Large intestine (tissue), 12 donors: ENCODE measurements at places on chromosomes 5 and 9.

DNA sequence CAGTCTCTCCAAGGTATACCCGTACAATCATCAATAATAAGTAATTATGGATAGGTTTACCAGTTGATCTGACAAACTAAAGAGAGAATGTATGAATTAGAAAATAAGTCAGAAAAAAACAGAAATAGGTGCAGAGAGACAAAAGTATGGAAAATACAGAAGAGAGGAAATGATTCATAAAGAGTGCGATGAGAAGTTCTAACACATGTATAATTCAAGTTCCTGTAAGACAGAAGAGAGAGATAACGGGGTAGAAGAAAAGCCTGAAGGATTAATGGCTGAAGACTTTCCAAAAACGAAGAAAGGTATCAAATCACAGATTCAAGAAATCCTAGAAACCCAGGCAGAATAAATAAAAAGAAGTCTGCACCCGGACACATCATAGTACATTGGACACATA is 16.2 kb upstream of the SMU1 start:
- no peak for DNase-seq

DNA sequence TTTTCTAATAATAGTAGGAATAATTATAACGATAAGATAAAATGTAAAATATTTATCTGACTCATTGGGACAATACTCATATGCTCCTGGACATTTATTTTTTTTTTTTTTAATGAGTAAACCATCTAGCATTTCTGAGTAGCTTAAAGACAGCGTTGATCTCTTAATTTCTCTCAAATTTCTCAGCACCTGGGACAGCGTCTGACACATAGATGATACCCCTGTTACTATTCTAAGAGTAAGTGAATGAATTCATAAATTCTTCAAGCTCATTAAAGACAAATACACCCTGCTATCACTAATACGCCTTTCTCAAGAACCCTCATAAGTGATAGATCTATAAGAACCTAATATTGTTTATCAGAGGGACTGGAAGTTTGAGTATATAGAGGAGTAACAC is 12.0 kb upstream of the HTR4 start:
- no peak for DNase-seq

DNA sequence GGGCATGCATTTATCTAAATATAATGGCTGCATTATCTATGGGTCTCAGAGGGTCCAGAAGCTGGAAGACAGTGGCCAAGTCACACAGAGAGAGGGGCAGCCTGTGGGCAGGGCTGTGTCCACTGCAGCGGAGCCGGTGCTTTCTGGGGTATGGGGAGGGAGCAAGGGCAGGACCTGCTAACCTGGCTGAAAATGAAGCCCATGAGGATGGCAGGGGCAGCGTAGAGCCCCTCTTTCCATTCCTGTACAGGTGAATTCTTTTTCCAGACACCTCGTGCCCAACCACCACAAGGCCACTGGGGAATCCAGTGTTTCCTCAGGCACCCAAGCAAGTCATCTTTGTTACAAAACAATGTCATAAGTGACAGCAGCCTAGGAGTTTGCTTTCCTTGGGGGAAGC is 305.9 kb upstream of the IRX4 start:
- DNase-seq, result no peak

DNA sequence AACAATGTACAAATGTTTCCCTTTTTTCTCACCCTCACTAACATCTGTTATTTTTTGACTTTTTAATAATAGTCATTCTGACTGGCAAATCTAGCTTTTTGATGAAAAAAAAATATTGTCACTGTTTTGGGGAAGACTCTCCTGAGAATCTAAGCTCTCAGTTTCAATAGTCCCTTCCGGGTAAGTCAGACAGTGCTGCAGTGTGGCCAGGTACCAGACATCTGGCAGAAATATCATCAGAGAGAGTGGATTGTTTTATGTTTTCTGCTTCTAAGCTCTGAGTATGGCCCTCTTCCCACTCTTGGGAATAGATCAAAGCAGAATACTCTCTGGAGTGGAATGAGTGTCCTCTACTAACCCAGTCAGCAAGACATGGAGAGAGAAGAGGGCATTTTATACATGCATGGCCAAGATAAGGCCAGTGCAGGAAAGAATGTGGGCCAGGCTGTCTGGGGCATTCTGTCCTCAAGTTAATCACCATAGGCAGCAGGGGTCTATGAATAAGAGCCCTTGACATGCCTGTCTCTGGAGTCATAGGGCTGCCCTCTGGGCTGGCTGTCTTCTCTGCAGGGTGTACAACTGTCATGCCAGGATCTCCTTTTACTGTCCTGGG is 38.5 kb upstream of the OR2S2 start:
- DNase-seq, result no peak

GRCh38 chr9:109033941-109034700 is 20.8 kb upstream of the CTNNAL1 start:
- no peak for DNase-seq

- peak; percentile 77 for DNase-seq
Measured at GRCh38 chr9:71250581-71250980, 129.2 kb upstream of the TRPM3 start.

GRCh38 chr5:179505636-179506261 is 44.6 kb upstream of the RUFY1 start:
- no peak for DNase-seq

DNA sequence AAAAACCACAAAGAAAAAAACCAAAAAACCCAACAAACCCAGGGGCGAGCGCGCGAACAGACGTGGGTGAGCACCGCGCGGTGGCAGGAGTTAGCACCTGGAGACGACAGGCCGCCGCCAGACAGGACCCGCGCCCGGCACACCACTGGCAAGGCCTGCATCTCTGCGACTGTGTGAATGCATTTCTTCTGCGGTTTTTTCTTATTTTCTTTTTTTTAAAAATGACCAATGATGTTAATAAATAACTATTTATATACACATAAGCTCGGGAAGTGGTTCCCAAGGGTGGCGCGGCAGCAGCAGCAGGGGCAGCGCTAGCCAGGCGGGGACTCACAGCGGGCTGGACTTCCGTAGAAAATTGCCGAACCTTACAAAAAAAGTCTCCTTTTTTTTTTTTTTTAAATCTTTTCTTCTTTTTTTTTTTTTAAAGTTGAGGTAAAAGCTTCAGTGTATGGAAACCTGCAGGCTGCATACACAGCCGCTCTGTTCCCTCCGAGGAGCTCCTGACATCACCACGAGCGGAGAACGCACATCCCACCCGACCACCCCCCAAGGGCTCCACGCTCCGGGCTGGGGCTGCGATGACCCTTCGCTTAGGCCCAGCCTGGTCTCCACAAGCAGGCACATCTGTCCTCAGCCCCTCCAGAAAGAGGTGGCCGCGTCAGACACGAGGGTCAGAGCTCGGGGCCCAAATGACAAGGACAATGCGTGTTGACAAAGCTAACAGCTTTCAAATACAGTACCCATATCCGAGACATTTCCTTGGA is 7.4 kb downstream of the BRD3OS start:
- DNase-seq, result no peak

DNA sequence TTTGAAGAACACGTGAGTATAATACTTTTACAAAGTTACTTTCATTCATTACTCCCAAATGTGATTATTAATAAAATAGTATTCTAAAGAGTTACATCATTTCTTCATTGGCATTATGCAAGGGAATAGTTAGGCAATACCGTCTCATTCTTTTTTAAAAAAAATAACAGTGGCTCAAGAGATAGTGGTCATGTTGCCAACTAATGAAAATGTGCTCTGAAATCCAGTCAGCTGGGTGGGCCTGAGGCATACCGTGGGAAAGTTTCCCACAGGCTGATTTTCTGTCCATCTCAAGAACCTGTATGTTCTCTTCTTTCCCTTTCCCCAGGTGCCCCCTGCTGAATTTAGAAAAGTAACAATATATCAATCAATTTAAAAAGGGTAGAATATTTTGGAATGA is 40.8 kb upstream of the ROPN1L start:
- no peak for DNase-seq

DNA sequence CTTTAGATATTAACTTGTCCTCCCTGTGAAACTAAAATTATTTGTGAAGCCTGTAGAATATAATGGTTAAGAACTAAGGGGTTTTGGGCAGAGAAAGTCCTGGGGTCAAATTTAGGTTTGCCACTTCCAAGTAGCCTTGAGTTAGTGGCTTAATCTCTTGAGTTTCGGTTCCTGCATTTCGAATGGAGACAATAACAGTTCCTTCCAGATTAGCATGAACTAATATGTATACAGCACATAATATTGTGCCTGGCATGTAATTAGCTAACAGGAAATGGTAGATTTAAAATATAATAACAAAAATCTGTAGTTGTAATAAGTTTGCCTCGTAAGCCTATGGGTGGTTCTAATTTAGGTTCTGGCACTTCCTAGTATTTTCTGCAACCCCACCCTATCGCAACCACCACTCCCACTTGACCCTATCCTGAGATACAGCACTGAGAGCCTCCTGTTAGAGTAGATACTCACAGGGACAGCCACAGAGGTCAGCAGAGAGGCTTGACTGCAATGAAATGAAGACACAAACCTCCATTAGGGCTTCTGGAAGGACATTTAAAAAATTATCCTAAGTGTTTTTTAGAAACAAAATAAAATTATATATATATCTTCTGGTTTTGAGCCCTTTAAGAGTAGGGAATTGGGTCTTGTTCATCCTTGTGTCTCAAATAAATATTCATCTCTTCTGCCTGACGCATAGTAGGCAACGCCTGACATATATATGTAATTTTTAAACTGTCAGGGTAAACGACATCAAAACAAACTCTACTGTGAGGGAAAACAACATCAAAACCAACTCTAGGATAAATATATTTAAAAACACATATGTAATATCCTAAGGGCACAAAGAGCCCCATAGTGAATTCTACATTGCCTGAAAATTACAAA is 8.5 kb downstream of the SPINK9 start:
- DNase-seq, result no peak

DNA sequence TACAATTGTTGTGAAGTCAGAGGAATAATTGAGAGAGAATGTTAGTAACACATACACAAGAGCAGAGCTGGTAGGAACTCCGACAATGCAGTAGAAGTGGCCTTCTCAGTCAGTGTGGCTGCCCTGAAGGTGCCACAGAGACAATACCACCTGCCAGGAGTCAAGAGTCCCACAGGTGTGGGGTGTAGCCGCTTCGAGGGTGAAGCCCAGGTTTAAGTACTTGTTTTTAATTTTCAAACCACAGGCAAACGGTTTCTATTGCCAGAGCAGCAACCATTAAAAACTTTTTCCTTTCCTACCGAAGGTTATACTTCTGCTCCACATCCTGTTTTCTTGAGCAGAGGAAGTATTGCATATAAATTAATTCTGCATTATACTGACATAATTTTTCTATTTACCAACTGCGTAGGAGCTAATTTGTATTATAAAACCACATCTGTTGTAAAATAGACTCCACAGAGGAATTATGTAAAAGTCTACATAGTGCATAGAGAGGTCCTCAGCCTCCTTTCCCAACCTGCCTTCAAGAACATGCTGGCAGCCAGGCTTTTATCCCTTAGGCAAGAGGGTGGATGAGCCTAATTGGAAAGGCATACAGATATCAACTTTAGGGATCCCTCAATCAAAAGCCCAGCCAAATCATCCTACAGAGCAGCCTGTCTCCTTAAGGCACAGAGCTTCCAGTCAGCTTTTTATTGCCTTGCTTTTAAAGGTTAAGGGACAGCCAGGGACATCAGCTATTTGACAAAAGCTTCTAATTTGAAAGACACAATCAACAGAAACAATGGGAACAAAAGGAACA is 12.9 kb upstream of the ACTBL2 start:
- DNase-seq, result no peak

DNA sequence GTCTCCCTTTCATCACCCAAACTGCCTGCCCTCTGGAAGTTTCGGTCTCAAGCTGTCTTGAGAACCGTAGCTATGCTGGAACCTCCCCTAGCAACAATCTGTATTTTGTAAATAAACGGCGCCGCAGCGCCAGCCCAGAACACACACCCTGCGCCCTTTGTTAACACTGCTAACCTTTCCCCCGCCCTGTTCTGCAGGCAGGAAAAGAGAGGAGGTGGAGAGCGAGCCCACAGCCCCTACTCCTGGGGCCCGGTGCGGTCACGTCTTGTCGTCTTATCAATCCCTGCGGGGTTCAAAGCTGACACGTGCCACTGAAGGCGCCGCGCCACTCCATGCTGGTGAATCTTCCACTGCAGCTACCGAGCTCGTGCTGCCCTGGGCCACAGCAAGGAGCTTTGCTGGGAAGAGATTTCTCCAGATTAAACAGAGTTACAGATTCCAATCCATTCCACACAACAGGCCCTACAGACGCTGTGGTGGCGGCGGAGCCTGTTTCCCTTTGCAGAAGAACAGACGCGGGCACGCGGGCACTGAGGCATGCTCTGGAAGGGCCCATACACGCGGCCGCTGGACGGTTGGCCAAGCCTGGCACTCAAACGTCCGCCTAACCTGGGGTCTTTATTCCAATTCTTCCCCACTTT is 25.3 kb downstream of the ZDHHC11B start:
- DNase-seq, result peak; percentile 96

DNA sequence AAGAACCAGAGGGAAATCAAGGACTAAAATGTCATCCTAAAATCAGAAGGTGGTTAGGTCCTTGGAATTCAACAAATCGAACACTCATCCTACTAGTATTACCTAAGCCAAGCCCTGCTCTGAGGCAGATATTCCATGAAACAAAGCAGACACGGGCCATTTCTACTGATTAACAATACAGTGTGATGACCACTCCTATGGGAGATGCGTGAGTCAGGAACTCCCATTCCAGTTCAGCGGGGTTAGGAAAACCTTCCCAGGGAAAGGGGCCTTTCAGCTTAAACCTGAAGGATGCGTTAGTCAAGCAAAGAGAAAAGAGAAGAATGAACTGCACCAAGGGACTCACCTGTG is 117.8 kb upstream of the LHFPL2 start:
- no peak for DNase-seq

- peak; percentile 61 for DNase-seq
Measured at GRCh38 chr9:127809540-127810377, 7.1 kb downstream of the FPGS start.

- no peak for DNase-seq
Measured at GRCh38 chr5:14528926-14529325, 52.7 kb upstream of the OTULINL start.

- DNase-seq, result peak; percentile 16
Measured at GRCh38 chr5:161096581-161096980, 244.6 kb upstream of the ATP10B start.

GRCh38 chr9:93013856-93014582 is 44.5 kb upstream of the SUSD3 start:
- DNase-seq, result no peak

GRCh38 chr9:73216100-73216499 is 64.4 kb downstream of the ANXA1 start:
- no peak for DNase-seq

GRCh38 chr5:172185096-172185461 is 2.9 kb downstream of the STK10 start:
- no peak for DNase-seq

DNA sequence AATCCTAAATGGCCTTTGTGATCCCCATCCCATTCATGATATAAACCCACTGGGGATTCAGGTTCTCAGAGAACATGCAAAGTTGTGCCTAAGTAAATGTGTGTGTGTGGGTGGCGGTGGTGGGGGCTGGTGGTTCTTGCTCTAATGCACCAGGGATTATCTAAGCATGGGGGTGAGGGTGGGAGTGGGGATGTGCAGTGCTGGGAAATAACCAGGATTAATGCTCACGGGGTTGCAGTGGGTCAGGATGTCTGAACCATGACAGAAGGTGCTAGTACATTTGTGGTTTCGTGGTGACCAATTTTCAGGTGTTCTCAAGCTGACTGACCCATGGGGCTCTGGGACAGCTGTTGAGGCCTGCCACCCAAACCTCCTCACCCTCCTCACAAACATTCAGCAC is 101.0 kb downstream of the ZNF608 start:
- no peak for DNase-seq
